B cell (primary cell): ENCODE measurements at places on chromosomes 7 and 10. TPM values are rescaled to one million over a fixed set of nuclear protein-coding genes. Genes with fewer than 3 reads are reported as not detected.

Gene EIF5AL1
- polyA plus RNA-seq: 1.7 and 1.8 TPM in 2 replicates

Gene MASTL
- 7.6 and 12.3 TPM in 2 replicates for polyA plus RNA-seq

Gene EBLN1
- not detected in 2 replicates for polyA plus RNA-seq

Gene OPN4
- polyA plus RNA-seq: not detected in 2 replicates

Gene PLXDC2
- 0.07 and 0.17 TPM in 2 replicates for polyA plus RNA-seq

Gene MRC1
- polyA plus RNA-seq: not detected in 2 replicates

Gene BICC1
- polyA plus RNA-seq: not detected in 2 replicates

Gene PSD
- 0.40 and 0.52 TPM in 2 replicates for polyA plus RNA-seq

Gene PRSS1
- polyA plus RNA-seq: 0.20 TPM in 1 of 2 replicates, not detected in the other

Gene LRGUK
- 0.27 and 0.65 TPM in 2 replicates for polyA plus RNA-seq

- DNase-seq: no peak
These were observed 736.2 kb downstream of the PARD3 start for GRCh38 chr10:34078745-34079470.

DNA sequence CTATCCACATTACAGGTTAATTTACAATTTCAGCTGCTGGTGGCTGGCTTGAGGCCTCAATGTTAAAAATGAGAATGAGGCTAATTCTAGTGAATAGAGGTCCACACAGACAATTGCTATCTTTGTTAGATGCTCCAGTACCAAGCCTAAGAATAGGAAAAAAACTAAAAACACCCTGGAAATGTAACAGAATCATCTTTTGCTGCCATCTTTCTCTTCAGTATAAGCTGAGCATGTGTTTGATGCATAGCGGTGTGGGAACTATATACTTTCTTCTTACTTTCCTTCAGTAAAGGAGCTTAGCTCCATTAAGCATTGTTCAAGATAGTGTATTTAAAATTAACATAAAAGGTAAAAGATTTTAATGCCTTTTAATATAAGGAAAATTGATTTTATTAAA, 5.6 kb downstream of the TMEM229A start:
- no peak for DNase-seq

GRCh38 chr10:15320522-15321203, 50.4 kb downstream of the FAM171A1 start:
- no peak for DNase-seq

DNA sequence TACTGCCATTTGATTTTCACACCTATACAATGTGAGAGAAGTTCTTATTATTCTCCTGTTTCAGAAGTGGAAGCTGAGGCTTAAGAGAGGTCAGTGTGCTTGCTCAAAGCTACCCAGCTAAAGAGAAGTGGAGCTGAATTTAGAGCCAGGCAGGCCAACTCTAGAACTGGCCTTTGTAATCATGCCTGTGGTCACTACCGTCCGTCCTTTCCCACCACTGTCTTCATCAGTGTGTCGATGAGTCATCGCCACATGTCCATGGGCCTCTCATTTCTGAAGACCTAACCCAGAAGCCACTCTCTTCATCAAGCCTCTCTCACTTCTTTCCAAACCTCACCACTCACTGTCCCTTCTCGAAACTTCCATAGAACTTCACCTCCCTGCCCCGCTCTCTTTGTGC, 237.8 kb downstream of the KIAA1217 start:
- no peak for DNase-seq

DNA sequence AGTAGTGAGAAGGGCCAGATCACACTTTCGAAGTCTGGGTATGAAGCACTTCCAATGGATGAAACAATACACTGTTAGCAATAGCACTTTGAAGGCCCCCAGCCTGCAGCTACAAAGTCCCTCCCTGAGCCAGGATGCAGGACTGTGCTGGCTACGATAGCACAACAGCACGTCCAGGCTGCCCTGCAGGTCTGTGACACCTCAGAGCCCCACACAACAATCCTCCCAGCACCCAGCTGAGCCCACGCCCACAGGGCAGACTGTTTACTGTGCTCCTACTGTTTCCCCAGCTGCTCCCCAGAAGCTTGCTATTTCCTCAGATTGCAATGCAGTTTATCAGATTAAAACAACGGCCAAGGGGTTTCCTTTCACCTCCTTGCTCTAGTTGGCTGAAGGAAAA, 71.4 kb downstream of the HTR5A start:
- no peak for DNase-seq

GRCh38 chr7:27382307-27382706, 139.7 kb downstream of the EVX1 start:
- no peak for DNase-seq

GRCh38 chr10:87505366-87506111, 846 bp downstream of the MINPP1 start:
- DNase-seq: peak; percentile 61

DNA sequence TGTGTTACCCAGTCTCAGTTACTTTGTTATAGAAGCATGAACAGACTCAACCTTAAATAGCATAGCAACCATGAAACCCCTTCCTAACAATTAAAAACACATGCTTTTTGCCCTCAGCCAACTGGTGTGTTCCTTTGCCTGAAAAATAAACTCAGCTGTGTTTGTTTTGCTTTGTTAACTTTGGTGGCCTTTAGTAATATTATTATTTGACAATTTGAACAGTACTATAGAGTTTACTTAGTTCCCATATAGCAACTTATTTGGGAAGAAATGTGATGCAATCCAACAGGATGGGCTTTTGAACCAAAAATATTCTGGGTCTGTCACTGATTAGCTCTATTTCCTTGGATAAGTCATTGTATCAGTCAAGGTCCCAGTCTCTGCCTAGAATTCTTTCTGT, 22.5 kb upstream of the MKLN1 start:
- no peak for DNase-seq

GRCh38 chr10:80526742-80527141, 11.0 kb upstream of the SH2D4B start:
- no peak for DNase-seq

DNA sequence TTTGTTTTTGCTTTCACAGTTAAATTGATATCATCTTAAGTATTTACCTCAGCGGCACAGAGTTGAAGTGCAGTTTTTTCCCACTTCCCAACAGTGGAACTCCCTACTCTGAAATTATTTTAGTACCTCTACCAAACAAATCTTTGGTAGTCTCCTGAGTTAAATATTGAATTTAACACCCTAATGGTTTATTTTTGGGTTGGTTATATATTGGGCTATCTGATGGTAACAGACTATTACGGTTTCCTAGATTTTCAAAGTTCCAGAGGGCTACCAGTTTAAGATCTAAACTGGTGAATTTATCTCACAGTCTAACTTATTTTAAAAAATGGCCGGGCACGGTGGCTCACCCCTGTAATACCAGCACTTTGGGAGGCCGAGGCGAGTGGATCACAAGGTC, 1.3 kb downstream of the ZNF277 start:
- DNase-seq: no peak

DNA sequence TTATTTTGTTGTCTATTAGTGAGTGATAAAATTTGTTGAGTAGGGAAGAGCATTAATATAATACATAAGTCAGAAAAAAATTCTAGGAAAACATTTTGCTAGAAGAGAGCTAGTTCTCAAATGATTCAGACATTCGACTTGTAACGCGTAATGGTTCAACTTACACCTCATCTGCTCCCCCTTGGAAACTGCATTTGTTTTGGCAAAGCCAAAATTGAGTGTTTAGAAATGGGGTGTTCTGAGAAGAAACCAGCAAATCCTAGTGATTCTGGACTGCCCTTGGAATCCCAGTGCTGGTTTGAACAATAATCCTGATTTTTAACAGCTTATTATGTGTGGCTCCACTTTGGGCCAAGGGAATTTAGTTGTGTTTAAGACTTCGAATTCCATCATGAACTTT, 475.7 kb downstream of the SUGCT start:
- DNase-seq: no peak

DNA sequence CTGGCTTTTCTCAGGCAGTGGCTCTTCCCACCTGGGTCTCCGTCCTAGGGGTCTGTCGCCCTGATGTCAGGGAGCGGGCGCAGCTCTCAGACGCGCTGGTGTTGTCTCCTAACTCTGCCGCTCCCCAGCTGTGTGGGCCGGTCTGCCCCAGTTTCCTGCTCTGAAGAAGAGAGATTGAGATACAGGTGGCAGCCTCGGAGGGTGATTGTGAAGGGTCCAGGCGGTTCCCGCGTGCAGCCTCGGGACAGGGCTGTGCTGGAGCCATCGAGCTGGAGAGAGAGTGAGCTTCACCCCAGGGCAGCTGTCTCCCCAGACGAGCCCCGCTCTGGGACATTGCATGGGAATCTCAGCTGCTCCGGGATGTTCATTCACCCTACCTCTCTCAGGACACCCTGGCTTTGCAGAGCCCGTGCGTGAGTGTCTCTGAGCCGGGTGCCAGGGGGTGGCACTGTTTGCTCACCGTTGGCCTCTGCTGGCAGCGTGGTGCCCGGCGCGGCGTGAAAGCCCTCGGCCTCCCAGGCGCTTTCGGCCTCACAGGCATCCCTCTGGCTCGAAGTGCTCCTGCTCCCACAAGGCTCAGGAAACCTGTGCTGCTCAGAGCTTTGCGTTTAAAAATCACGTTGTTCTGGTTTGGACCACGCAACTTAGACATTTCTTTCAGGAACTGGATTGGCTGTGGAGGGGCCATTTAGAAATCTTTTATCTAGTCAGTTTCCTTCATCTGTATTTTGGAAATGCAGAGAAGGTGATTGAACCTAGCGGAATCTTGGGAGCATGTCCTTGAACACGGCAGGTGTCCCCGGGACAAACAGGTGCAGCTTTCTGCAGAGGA, 33.8 kb upstream of the ZFAND2A start:
- no peak for DNase-seq

GRCh38 chr10:8310930-8311329, 256.4 kb downstream of the GATA3 start:
- no peak for DNase-seq

- DNase-seq: no peak
These were observed 130.5 kb upstream of the PRSS1 start for GRCh38 chr7:142618655-142619351.

DNA sequence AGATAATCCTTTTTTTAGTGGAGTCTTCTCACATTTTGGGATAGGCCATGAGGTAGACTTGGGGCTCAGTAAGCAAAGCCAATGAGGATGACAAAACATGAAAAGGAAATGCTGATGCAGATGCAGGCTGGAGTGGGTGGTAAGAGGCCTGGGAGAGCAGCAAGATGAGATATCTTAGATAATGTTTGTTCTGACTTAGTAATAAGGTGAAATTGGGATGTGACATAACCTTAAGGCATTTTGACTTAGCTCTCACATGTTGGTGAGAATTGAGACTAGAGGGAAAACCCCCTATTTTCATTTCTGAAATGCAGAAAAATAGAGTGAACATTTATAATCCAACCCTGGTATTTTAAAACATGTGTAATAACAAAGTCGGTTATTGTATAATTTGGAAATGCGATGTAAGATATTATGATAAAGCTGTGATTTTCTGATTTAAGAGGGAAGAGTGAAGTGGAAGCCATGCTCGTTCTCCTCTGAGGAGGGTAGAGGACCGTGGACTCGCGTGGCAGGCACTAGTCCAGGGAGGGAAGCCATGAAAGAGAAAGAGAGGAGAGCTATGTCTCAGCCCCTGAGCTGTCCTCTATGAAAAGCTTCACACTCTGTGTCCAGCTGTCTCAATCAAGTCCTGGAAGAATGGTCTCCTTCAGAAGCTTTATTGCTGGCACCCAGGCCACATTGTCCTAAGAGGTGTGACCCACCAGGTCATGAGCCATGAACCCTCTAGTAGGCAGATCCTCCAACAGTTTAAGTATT, 57.3 kb downstream of the ST7 start:
- no peak for DNase-seq

GRCh38 chr7:128022631-128023532, 8.4 kb downstream of the LRRC4 start:
- DNase-seq: no peak

DNA sequence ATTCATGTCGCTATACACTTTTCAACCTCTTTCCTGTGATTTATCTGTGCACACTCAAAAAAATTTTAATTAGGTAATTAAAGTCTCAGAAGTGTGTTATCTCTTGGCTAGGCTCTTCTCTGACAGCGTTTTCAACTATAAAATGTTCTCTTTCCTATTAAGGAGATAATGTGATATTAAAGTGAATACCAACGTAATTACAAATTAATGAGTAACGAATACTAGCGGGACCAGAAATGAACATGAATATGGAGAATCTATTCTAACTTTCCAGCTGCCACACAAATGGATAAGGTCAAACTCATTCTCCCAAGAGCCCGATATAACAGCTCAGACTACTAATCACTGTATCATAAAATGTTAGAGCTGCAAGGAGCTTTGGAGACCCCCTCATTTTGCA, 12.0 kb downstream of the COL1A2 start:
- DNase-seq: no peak

GRCh38 chr10:50334273-50334672, 83.0 kb upstream of the ASAH2 start:
- DNase-seq: no peak

DNA sequence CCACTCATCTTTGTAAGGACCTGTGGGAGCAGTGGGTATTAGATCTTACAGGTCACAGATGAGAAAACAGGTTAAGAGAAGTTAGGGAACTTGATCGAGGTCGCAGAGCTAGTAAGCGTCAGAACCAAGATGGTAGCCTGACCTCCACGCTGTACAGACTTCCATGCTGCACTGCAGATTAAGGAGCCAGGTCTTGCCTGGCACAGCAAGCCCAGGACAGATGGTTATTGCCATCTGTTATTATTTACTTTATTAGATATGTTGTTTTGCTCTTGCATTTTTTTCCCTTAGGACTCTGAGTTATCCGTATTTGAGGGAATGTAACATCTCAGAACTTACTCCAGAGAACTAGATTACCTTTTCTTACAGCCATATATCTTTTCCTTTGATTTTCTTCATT, 147.2 kb downstream of the NSUN6 start:
- no peak for DNase-seq

DNA sequence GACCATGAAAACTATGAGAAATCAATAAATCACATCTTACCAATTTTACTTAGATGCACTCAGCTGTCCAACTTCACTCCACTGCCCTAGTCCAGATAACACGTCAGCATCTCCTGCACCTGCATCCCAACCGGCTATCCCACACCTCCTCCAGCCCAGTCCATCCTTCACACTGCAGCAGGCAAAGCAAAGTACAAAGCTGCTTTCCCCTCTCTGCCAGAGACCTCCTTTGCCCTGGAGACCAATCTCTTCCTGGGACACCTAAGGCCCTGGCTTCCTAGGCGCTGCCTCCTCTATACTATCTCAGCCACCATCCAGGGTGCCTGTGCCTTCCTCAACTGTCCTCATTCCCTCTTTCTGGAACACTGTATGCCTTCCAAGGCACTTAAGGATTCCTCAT, 90.3 kb upstream of the DDC start:
- no peak for DNase-seq

DNA sequence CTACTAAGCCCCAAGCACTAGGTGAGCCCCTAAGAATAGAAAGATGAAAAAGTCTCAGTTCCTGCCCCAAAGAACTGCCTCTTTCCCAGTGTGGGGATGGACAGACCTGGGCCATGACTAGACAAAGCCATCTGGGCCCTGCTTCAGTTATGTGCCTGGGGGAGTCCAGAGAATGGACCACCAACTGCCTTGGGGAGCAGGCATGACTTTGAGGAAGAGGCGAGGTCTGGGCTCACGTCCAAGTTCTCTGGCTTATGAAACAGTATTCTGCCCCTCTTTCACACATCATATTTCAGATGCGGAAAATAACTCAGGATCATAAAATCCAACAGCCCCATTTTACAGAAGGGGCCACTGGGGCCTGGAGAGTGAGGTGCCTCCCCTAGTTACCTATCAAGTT, 80.3 kb downstream of the PLXNA4 start:
- no peak for DNase-seq
